ENCODE measurements at places on chromosomes 12 and 14. TPM values are rescaled to one million over a fixed set of nuclear protein-coding genes. Genes with fewer than 3 reads are reported as not detected.

- DNase-seq = no peak
Measured at GRCh38 chr12:240566-240965, 22.1 kb downstream of the SLC6A13 start.

DNA sequence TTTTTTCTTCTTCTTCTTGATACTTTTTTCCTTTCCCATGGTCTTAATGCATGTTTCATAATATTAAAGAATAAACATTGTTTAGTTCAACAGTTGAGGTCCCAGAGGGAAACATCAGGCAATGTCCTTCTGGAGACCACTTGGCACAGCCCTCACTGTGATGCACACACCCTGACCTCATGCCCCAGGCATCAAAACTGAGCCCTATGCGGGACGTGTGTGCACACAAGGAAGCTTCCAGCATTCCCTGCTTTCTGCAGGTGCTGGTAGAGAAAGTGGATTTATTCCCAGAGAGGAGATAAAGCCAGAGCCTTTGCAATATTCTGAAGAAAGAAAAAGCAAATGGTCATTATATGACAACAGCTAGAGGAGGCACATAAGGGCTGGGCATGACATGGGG lies 16.0 kb upstream of the CMKLR1 start:
- no peak for DNase-seq

GRCh38 chr14:105200074-105200473 lies 19.0 kb upstream of the NUDT14 start:
- DNase-seq = no peak

Gene LRTM2
- polyA plus RNA-seq = not detected

Gene GPR135
- polyA plus RNA-seq = 6.0 TPM

GRCh38 chr14:55760789-55761566 lies 181.0 kb downstream of the KTN1 start:
- no peak for DNase-seq

GRCh38 chr14:32761381-32761968 lies 177.2 kb upstream of the NPAS3 start:
- no peak for DNase-seq

Gene C12orf76
- polyA plus RNA-seq = 38.3 TPM

- no peak for DNase-seq
Measured at GRCh38 chr12:56759263-56759908, 3.7 kb upstream of the HSD17B6 start.

Gene CLEC9A
- 1.3 TPM for polyA plus RNA-seq

Gene PTPN11
- polyA plus RNA-seq = 67.1 TPM

Gene ETFBKMT
- polyA plus RNA-seq = 4.3 TPM

Gene ATF7
- polyA plus RNA-seq = 77.4 TPM

Gene KRT80
- polyA plus RNA-seq = 0.90 TPM

Gene SYNDIG1L
- polyA plus RNA-seq = 0.91 TPM

- no peak for DNase-seq
Measured at GRCh38 chr14:53399057-53399456, 245.9 kb upstream of the DDHD1 start.

DNA sequence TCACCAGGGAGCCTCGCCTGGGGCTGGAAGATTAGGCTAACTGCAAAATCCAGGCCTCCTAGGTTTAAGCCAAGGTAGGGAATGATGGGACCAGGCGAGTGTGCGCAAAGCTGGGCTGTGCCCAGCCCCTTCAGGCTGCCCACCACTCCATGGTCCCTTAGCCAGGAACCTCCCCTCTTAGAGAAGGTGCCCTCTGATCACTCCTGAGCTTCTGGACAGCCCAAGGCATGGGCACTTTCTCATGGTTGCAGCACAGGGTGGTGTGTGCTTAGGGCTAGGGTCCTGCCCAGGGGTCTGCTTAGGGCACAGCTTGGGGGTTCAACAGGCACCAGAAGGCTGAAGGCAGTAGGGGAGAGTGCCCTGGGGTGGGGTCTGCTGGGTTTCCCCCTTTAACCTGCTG lies 69.0 kb downstream of the PRIMA1 start:
- DNase-seq = no peak

Gene RHOJ
- 45.1 TPM for polyA plus RNA-seq

Gene CIDEB
- 16.6 TPM for polyA plus RNA-seq

DNA sequence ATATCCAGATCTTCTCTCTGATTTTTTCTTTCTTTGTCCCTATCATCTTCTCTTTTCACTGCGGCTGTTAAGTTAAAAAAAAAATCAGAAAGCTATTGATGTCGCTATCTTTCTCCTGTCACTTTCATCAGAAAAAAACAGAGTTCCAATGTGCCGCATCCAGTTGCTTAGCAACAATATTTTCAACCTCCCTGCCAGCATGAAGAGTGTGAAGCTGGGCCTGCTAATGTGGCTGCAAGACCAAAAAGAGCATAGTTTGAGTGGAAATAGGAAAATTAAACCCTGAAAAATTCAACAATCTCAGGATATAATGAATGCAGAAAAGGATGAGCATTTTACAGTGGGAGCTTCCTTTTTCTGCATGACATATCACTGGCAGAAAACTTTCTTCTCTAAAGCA lies 1025.4 kb upstream of the LRFN5 start:
- DNase-seq = no peak

GRCh38 chr12:12613344-12613743 lies 1.7 kb downstream of the CREBL2 start:
- DNase-seq = peak; percentile 40

DNA sequence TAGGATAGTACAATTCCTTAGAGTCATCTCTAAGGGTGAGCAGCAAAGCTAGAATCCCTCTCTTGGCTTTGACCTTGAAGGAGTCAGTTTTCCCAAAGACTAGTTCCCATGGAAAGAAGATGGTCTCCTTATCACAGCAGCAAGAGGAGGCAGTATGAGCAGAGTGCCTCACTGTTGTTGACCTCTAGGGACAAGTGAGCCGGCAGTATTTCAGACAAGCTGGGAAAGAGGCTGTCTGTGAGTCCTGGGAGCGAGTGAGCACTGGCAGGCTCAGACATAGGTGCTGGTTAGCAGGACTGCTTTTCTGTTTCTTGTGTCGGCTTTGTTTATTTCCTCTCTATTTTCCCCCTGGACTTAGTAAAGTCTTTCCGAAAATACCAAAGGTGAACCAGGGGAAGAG lies 60.7 kb downstream of the NTF3 start:
- no peak for DNase-seq

GRCh38 chr12:115380546-115381120 lies 696.7 kb upstream of the TBX3 start:
- no peak for DNase-seq

DNA sequence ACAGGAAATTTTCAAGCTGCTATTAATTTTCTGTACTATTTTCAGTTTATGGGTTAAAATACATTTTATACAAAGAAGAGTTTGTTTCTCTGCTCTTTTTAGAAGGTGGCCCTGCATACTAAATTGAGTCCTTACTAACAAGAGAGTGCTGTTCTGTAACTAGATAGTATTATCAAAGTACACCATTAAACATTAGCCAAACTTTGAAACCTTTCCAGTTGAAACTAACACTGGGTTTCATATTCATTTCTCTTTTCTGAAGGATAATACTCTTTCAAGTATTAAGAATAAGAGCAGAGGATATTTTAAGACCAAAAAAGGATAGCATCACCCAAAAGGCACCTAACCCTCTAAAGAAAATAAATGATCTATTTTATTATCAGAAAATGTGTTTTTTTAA lies 47.2 kb downstream of the PEBP1 start:
- no peak for DNase-seq

- no peak for DNase-seq
Measured at GRCh38 chr14:95345032-95345431, 25.3 kb upstream of the CLMN start.

GRCh38 chr12:31369712-31370521 lies 44.0 kb upstream of the SINHCAF start:
- DNase-seq = peak; percentile 74

GRCh38 chr14:49962621-49963020 lies 69.7 kb downstream of the ARF6 start:
- DNase-seq = no peak

Gene FAM161B
- 14.1 TPM for polyA plus RNA-seq

DNA sequence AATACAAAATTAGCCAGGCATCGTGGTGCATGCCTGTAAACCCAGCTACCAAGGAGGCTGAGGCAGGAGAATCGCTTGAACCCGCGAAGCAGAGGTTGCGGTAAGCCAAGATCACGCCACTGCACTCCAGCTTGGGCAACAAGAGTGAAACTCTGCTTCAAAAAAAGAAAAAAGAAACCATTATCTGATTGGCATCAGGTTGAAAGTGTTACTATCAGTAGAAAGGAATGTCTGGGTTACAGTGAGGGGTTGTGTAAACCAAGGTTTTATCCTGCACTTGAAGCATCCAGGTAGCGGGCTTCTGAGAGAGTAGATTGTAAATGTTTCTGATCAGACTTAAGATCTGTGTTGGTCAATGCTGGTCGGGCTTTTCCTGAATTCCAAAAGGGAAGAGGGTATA lies 14.1 kb upstream of the OXA1L start:
- DNase-seq = no peak

GRCh38 chr12:81610955-81611889 lies 147.9 kb downstream of the PPFIA2 start:
- no peak for DNase-seq

Gene LRP1-AS
- polyA plus RNA-seq = 0.29 TPM

- DNase-seq = no peak
Measured at GRCh38 chr12:56894698-56895368, 39.4 kb downstream of the SDR9C7 start.

Gene BEST3
- 0.22 TPM for polyA plus RNA-seq

DNA sequence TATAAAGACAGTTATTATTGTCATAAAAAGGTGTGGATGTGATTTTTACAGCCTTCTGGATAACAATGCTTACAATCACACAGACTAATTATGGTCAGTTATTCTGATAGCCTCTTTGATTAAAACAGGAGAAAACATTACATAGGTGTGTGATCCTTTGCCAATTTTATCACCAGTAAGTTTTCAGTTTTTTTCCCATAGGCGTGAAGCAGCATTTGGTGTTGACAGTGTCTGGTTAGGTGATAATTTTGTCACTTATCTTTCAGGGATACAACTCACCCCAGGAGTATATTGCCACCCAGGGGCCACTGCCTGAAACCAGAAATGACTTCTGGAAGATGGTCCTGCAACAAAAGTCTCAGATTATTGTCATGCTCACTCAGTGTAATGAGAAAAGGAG lies 208.8 kb downstream of the EPS8 start:
- DNase-seq = no peak

- no peak for DNase-seq
Measured at GRCh38 chr12:82326905-82327503, 31.2 kb downstream of the CCDC59 start.

GRCh38 chr14:62443796-62444195 lies 601.5 kb downstream of the KCNH5 start:
- no peak for DNase-seq

GRCh38 chr14:60189923-60190840 lies 25.0 kb upstream of the DHRS7 start:
- DNase-seq = no peak

Gene SOAT2
- 0.24 TPM for polyA plus RNA-seq

GRCh38 chr14:25118671-25119070 lies 68.7 kb upstream of the STXBP6 start:
- no peak for DNase-seq

DNA sequence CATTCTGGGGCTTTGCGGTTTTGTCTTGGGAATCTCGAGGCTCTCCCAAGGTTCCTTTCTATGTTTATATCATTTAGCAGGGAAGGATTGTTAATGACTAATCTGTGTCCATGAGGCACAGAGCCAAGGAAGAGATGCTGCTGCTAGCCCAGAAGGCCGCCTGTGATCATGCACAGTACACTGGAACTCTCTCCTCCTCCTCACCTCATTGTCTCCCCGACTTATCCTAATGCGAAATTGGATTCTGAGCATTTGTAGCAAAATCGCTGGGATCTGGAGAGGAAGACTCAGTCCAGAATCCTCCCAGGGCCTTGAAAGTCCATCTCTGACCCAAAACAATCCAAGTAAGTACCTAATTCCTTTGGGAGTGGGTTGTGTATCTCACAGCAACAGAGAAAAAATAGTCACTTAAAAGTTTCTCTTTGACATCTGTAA lies at the start of gene NR1H4:
Gene NR1H4, plus strand, starts transcription at position 151 of the 435 bp plus-strand sequence. CDS start 19,458 bp downstream, outside the sequence.
- DNase-seq = peak; percentile 10

Data from right lung (tissue), 10 donors.